Endodermal cell (in vitro differentiated cells): ENCODE measurements at places on chromosomes 7 and 10. TPM values are rescaled to one million over a fixed set of nuclear protein-coding genes. Genes with fewer than 3 reads are reported as not detected.

GRCh38 chr10:121942749-121943416 is 15.1 kb upstream of the ATE1 start:
- no peak for DNase-seq

DNA sequence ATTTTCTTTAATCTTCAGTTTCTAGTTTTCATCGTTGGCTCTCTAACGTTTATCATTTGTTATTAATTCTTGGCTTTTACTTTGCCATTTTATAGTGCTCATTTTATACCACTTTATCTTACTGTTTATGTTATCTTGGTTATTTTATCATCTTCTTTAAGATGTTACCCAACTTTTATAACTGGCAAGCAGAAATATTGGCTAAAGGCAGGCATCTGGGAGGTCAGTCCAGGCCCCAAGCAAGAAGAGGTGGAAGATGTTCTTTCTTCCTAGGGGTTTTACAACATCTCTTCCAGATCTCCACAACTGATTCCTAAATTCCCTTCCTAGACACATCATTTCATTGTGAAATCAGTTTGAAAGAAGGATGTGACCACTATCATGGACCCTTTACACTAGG is 208.1 kb downstream of the AHR start:
- DNase-seq = no peak

DNA sequence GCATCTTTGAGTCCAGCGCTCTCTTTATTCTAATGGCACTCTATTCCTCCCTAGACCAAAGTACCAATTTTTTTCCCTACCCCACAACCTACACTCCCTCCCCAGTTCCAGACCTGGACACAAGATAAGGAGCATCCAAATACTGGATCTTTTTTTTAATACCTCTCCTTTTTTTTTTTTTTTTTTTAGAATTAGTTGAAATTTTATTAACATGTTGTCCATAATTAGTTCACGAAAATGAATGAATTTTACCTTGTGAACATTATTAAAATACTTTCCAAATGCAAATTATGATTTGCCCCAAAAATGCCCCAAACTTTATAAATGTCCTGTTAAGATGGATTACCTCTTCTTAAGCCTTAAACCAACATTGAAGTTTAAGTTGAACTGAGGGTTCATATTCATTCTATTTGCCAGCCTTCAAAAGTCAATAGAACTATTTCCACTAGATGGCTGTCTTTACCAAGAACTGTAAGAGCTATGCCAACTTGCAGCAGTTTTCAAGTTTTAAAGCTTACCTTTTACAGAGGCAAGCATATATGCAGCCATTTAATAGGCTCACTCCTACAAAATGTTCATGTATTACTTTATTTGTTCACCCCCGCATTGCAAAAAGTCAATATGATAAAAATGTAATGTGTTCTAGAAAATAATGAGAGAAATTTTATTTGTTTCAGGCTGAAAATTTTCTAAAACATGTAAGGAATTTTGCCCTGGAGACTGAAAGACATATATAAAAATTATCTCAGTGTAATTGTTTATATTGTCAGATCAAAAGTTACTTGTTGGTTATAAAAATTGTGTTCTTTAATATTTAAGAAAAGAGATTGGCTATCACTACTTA is 39.7 kb upstream of the TNKS2 start:
- no peak for DNase-seq

DNA sequence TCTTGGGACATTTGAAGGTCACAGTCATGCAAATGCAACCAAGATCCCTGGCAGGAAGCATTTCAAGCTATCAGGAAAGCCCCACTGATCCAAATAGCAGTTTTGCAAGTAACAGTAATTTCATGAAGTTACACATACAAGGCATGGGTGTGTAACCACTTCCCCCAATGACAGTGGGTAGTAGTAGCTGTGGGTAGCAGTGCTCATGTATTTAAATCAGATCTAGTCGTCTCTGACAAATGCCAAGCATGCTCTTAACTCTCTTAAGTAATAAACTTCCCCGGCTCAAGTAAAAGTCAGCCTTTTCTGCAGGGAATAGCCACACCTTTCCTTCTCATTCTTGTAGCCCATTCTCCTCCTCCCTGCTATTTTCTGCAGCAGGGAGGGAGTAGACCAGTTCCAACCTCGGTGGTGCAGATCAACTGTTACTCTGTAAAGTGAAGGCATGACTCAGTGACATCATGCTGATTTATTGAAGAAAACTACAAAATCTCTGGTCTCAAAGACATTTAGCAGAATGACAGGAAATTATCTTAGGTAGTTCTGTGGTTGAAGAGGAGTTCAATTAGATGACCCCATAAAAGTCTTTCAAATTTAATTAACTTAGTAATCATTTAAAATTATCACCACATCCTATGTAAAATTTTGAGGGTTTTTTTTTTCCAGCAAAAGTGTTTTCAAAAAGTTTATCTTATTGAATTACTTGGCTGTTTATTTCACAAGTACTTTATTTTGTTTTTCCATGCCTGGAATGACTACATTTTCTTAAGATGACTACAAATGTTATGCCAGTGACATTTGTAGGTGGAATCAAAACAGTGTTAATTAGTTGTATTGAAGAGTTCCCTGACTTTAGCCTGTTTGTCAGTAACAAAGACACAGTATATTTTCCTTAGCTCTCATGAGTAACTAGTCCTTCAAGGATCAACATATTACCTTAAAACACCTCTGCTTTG is 568.3 kb downstream of the INHBA start:
- DNase-seq = no peak

GRCh38 chr10:11154333-11154732 is 136.7 kb downstream of the CELF2 start:
- DNase-seq = no peak

Gene MMRN2
- 0.79 and 1.3 TPM in 2 replicates for total RNA-seq

Gene EPC1
- 27.9 to 30.4 TPM (median 29.1 TPM) in 3 replicates for total RNA-seq

Gene NSUN5
- 29.1 to 44.2 TPM (median 40.3 TPM) in 3 replicates for total RNA-seq

Gene PNLIP
- total RNA-seq = not detected in 3 replicates

GRCh38 chr7:84479059-84479458 is 284.5 kb upstream of the SEMA3A start:
- no peak for DNase-seq

DNA sequence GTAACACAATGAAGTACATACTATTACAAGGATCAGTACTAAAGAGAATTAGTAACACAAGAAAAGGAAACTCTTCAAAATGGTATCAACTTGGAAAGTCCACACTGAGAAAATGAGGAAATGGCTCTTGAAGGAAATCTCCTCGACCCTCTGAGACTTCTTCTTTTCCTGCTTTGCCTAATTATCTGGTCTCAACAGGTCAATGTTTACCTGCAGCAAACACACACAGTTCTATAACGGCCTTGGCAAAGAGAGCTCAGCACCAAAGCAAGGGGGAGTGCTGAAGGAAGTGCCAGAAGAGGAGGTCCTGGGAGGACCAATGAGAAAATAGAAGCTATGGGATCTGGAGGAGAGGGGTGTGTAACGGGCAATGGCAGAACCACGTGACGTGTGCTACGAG is 21.9 kb downstream of the CHCHD3 start:
- no peak for DNase-seq

DNA sequence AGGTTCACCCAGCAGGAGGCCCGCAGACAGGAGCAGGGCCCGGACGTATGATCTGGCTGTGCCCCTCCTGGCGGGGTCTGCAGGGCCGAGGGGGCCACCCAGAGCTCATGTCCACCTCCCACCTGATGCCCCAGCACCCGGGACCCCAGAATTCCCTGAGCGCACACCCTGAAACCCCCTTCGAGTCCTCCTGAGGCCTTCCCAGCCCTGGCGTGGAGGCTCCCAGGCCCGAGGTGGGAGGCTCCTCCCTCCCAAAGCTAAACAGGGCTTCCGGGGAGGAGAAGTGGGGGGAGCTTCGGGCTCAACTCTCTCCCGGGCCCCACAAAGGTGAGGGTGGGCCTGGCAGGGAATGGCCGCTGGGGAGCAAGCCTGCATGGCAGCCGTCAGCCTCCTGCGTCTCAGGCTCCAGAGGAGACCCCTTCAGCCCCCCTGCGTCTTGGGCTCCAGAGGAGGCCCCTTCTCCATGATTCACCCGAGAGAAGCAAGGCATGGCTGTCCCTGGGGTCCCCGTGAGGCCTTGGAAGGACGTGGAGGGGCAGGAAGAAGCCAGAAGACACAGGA is 30.2 kb downstream of the MICALL2 start:
- no peak for DNase-seq
